Stimulated activated CD8-positive, alpha-beta memory T cell treated with anti-CD3 and anti-CD28 coated beads, Interleukin-7, amount 100 ng/mL, for 1 hour (primary cell): ENCODE measurements at places on chromosomes 2 and 18.

GRCh38 chr2:200172944-200173581, 133.4 kb upstream of the SPATS2L start:
- no peak for DNase-seq

DNA sequence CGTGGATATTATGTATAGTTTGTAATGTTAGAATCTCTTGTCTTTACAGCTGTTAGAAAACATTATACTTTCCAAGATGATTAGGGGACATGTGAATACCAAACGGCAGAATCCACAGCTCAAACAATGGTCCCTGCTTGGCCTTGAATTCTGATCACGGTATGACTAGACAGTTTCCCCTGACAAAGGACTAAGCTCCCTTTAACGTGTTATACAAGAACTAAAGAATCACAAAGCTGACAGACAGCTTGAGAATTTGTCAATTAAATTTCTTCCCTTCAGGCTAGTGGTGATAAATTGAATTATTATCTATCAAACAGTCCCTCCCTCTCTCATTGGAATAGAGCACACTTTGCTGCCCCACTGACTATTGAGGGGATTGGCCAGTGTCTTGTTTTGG, 359.2 kb upstream of the ID2 start:
- DNase-seq = no peak

GRCh38 chr2:8437228-8437948, 244.5 kb upstream of the ID2 start:
- no peak for DNase-seq

- DNase-seq = no peak
Measured at GRCh38 chr2:19733951-19734425, 167.8 kb downstream of the TTC32 start.

- no peak for DNase-seq
Measured at GRCh38 chr18:79530821-79531220, 135.1 kb downstream of the NFATC1 start.

DNA sequence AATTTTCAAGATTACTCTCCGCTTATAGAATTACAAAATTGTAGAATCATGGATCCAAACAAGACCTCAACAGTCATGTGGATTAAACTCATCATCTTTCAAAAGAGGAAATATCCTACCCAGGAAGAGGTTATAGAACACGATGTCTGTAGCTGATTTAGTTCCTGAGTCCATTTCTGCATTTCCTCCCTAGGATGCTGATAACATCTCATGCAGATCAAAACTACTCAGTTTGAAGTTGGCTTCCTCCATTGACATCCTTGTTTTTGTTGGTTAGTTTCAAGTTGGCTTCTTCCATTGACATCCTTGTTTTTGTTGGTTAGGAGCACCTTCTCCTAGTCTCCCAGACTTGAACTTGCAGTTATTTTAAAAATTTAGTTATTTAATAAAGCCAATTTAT, 147.5 kb downstream of the PARD3B start:
- no peak for DNase-seq

- DNase-seq = no peak
Measured at GRCh38 chr2:83827618-83828017, 631.5 kb downstream of the SUCLG1 start.

- DNase-seq = no peak
Measured at GRCh38 chr18:69943021-69943420, 4.7 kb downstream of the CD226 start.

- no peak for DNase-seq
Measured at GRCh38 chr2:187532333-187533120, 21.7 kb downstream of the TFPI start.

DNA sequence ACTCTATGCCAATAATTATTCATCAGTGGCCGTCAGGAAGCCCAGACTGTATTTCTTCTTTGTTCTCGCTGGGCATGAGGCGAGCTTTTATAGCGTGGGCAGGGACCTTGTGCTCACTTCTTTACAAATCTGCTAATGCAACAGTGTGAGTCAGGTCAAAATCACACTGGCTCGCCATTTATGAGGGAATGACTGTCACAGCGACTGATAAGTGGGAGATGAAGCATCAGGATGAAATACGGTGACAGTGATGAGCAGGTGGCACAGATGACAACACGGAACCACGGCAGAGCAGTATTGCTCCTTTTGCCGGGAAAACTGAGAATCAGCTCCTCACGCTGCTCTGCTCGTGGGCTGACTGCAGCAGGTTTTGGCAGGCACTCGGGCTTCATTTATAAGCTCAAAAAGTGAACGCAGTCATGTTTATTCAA, 20.5 kb downstream of the TYMS start:
- DNase-seq = no peak

GRCh38 chr2:149094217-149095015, 55.9 kb downstream of the LYPD6B start:
- DNase-seq = no peak

DNA sequence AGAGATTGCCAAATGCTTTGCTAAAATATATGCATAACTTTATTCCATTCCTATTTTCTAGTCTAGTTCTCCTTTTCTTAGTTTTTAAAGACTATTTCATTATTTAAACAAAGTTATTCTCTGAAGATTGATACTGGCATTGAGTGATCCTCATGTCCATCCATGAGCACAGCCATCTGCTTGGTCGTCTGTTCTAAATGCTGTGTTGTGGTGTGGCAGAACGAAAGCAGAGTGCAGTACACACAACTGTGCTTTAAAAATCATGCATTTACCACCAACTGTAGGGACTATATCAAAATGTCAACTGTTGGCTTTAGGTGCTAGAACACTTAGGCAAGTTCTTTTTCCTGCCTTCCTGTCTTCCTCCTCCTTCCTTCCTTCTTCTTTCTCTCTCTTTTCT, 226.6 kb downstream of the ACKR3 start:
- DNase-seq = no peak

GRCh38 chr2:105081006-105081601, 43.2 kb downstream of the MRPS9 start:
- no peak for DNase-seq

DNA sequence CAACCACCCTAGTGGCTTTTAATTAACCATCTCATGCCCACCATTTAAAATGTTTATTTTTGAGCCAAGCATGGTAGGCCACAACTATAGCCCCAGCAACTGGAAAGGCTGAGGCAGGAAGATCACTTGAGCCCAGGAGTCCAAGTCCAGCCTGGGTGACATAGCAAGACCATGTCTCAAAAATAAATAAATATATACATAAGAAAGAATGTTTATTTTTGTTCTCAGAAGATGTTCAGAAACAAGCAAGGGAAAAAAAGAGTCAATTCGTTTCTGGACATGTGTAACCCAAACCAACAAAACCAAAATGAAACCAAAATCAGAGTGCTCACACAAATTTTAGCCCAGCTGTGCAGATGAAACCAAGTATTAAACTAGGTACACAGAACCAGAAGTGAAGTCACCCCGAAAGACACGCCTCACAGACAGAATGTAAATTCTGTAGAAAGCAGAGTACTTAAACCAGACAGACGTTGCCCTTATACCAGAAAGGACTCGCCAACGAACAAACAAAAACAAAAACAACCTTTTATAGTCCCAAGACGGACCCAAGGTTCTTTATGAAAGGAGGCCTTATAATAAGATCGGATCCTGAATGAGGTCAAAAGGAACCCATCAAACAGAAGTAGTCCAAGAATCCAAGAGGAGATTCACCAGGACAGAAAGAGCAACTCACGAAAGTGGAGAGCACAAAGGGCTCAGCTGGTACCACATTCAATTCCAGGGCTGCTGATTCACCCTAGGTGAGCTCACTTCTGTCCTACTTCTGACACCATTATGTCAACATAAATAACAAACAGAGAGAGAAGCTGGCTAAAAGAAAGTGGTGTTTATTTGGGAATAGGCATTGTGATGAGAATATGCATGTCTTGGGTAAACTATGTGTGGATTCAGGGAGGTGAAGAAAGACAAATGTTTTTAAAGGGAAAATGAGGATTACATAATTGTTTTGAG, 31.8 kb upstream of the MTCL1 start:
- DNase-seq = no peak

DNA sequence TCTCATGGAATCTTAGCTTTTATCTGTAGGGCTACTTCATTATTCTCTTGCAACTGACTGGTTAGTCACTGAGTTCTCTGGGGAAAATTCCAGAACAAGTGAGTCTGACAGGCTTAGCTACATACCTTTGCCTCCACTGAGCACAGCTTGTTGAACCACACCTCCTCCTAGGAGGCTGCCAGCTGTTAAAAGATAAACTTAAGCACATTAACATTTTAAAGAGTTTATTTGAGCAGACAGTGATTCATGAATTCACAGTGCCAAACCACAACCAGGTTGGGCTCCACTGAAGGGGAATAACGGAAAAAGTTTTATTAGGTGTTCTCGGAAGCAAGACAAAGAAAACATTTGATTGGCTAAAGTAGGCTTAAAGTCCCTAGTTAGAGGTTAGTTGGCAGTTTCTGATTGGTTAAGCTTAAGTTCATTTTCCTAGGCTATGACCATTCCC, 12.5 kb upstream of the SLC38A11 start:
- no peak for DNase-seq

DNA sequence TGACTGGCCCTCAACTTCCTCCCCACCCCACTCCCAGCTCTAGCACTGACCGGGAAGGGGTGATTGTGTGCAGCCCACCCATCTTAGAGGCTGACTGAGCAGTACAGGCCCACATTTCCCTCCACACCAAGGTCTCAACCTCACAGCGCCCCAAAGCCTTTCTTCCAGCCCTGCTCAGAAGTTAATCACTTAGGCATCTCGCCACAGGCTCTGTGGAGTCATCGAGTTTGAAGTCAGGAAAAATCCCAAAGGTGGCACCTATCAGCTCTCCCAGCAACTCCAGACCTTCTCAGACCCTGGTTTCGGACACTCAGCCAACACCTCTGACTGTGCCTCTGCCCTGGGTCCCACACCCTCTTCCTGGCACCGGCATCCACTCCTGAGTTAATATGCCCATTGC, 43.0 kb upstream of the GLI2 start:
- DNase-seq = no peak

DNA sequence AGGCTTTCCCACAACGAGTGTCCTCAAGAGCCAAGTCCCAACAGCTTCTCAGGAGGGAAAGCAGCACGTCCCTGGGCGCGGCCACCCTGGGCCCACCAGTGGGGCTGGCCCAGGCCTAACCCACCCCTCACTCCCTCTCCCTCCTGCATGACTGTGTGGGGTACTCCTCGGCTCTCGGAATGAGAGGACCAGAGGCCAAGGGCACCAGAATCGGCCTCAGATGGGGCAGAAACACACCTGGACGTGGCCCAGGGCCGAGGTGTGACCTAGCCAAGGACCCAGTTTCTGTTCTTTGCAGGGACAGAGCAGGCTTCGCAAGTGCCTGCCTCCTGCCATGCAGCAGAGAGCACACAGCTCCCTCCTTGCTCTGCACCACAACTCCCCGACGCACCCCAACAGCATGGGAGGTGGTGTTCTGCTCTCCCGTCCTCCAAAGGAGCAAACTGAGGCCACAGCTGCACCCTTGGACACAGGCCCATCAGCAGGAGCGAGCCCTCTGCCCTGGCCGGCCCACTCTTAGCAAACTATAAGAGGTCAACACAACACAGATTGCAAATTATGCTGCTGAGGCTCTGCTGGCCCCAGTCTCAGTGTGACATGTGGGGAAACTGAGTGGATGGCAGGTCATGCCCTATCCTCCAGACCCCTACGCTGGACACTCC, 19.7 kb downstream of the HS6ST1 start:
- no peak for DNase-seq
